ENCODE measurements at places on chromosomes 3 and 15.

GRCh38 chr3:120284747-120285507, at the start of gene GPR156:
TSS of gene GPR156 (minus strand) at chr3:120285222. CDS start at chr3:120244098, 41,124 bp downstream.
- no peak for DNase-seq

GRCh38 chr3:65748326-65748725, 290.4 kb downstream of the MAGI1 start:
- no peak for DNase-seq

GRCh38 chr15:69585937-69586336, 133.3 kb downstream of the RPLP1 start:
- DNase-seq, result no peak

DNA sequence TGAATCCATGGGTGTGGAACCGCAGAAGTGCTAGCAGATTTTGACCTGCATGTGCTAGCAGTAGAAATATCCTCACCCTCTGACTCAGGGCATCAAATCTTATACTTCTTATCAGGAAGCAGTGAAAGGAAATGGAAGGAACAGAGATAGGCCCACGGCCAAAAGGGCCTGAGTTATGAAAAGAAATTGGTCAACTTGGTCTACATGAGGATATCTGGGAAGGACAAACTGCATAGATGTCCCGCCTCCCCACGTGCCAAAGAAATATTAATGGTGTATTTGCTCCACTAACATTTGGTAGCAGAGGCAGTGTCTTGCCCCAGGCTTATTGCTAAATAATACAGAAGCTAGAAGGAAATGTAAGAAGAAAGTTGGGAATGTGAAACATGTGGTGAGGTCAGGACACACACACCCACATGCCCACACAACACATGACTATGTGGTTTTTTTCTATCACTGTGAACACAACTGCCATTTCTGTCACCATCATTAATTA, 93.6 kb upstream of the COL8A1 start:
- no peak for DNase-seq

- DNase-seq, result no peak
Measured at GRCh38 chr15:53830707-53831386, 71.4 kb upstream of the WDR72 start.

DNA sequence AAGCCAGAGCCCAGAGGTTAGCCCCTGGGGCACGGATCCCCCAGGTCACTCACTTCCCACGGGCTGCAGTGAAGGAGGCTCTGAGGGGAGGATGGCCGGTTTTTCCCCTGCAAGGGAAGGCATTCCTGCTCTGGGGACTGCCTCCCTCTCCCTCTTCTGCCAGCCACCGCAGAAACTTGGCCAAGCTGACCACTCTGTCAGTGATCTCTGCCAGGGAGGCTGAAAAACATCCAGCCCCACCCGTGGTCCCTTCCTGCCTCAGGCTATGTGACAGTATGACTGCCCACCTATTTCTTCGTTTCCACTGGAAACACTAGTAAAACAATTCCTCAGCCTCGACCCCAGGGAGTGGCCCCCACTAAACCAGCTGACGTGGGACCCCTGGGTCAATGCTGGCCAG, 14.6 kb upstream of the FANCD2 start:
- no peak for DNase-seq

- no peak for DNase-seq
Measured at GRCh38 chr3:172402090-172402489, 46.2 kb downstream of the GHSR start.

- no peak for DNase-seq
Measured at GRCh38 chr3:197371591-197372046, 73.2 kb upstream of the DLG1 start.

All from activated effector memory CD4-positive, alpha-beta T cell treated with anti-CD3 and anti-CD28 coated beads, Interleukin-2, amount 50 U/mL, for 16 hours (primary cell).